ENCODE measurements at places on chromosomes 13 and 19. TPM values are rescaled to one million over a fixed set of nuclear protein-coding genes. Genes with fewer than 3 reads are reported as not detected.

The DZIP1 gene
- total RNA-seq = not detected

The THAP8 gene
- total RNA-seq = 2.6 TPM

The METTL21C gene
- not detected for total RNA-seq

The ERICH4 gene
- total RNA-seq = not detected

The SPPL2B gene
- 88.7 TPM for total RNA-seq

The ESD gene
- 72.6 TPM for total RNA-seq

The ADGRE2 gene
- total RNA-seq = 2.3 TPM

The CBLC gene
- not detected for total RNA-seq

The PRR20D gene
- total RNA-seq = not detected

The ZNF8 gene
- total RNA-seq = 5.5 TPM

The GNG7 gene
- 0.22 TPM for total RNA-seq

The APLP1 gene
- total RNA-seq = 3.6 TPM

The IGSF23 gene
- total RNA-seq = not detected

The ZSWIM4 gene
- total RNA-seq = 8.1 TPM

Data from T-helper 1 cell treated with Interleukin-12 subunit alpha and Interleukin-12 subunit beta and Interleukin-4 antibody, amounts not matched to agents 30 ng/mL and 1 ng/mL, for 36 hours (primary cell).